Activated CD8-positive, alpha-beta memory T cell treated with anti-CD3 and anti-CD28 coated beads for 4 hours (primary cell): ENCODE measurements at places on chromosomes 5 and 9.

DNA sequence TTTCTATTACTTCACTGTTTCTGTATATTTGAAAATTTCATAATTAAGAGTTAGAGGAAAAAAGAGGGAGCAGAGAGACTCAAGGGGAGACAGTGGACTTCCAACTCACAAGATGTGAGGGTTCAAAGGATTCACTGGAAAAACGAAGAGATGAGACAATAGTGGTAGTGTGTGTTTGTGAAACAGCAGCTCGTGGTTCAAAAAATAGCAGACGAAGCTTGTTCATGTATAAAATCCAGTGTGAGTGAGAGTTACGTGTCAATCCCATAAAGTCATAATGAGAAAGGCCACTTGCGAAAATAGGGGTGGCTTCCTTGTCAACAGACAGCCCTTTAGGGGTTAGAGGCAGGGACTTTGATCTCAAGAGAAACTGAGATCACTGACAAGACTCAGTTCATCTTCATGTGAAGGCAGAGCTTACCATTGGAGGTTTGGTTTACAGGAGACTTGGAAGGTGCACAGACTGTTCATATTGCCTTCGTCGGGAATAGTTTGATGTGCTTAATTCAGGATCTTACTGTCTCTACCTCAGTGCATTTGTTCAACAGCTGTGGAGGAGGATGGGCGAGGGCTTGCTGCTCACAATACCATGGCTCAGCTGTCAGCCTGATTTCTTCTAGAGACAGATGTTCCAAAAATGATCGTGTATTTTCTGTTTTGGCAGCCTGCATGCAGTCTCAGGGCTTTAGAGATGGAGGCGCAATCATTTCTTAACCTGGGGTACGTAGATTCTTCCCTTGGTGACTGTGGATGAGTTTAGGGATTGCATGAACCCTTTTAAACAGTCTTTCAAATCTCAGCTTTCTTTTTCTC, 105.7 kb upstream of the KLF9 start:
- no peak for DNase-seq

GRCh38 chr5:59517926-59518585, 375.5 kb downstream of the PDE4D start:
- no peak for DNase-seq

DNA sequence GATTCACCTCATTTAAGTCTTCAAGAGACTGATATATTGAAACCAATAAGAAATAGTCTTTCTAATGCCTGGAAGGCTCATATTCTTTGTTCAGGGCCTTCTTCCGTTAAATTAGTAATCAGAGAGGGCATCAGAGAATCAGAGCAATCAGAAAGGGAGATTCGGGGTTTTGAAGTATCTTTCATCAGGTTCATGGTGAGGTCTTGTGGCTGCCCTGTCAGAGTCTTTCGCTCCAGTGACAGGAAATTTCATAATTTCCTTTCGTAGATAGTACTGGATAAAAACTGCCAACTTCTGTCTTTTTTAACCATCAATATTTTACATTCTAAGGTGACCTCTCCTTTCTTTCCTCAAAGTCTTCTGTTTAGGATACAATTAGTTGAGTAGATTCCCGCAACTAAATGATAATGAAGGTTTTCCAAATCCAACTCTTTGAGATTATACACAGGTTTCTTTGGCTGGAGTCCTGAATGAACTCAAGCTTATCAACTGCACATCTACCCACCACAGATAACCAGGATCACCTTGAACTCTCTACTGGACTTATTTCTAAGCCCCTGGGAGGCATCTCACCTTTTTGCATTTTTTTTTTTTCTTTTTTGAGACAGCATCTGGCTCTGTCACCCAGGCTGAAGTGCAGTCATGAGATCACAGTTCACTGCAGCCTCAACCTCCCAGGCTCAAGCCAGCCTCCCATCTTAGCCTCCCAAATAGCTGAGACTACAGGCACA, 5.5 kb downstream of the IL31RA start:
- DNase-seq: no peak

- DNase-seq: no peak
These were observed 463.5 kb upstream of the RGMB start for GRCh38 chr5:98309785-98310598.

- DNase-seq: no peak
These were observed 388.2 kb downstream of the PRR16 start for GRCh38 chr5:120852222-120852860.

DNA sequence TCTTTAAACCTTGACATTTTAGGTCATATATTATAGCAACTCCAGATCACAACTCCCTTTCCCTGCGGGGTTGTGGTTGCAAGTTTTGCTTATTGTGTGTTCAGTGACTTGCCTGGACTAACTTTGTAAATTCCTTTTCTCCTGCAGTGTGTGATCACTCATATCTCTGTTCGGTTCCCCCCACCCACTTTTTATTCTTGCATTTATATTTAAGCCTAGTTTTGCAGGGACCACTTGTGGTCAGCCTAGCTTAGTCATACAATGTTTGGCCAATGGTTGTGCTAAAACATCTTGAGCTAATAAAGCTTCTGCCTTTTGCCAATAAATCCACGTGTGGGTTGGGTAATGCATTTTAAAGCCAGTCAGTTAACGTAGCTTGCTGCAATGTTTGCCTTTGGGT, 146.5 kb upstream of the IRX4 start:
- no peak for DNase-seq

DNA sequence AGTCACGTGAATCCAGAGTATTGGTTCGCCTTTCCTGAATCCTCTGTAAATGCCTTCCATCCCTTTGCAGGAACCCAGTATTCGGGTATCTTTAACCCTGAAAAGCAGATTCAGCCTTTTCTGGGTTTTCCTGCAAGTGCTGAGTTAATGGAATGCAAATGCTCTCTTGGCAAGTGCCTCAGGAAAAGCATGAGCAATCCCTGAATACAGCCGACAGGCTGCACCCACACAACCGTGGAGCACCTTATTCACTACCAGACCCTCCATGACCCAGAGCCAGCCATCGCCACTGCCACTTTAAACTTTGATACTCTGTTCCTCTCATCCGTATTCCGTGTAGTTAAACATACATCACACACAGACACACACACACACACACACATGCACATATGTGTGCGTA, 54.4 kb downstream of the ZNF622 start:
- DNase-seq: no peak

- no peak for DNase-seq
These were observed 116.7 kb upstream of the SLIT3 start for GRCh38 chr5:169417676-169418075.

GRCh38 chr9:126614088-126614454, 343 bp downstream of the LMX1B start:
- no peak for DNase-seq

GRCh38 chr5:88854769-88855168, 28.2 kb downstream of the MEF2C start:
- no peak for DNase-seq

GRCh38 chr9:974031-974995, 2.1 kb upstream of the DMRT3 start:
- no peak for DNase-seq

DNA sequence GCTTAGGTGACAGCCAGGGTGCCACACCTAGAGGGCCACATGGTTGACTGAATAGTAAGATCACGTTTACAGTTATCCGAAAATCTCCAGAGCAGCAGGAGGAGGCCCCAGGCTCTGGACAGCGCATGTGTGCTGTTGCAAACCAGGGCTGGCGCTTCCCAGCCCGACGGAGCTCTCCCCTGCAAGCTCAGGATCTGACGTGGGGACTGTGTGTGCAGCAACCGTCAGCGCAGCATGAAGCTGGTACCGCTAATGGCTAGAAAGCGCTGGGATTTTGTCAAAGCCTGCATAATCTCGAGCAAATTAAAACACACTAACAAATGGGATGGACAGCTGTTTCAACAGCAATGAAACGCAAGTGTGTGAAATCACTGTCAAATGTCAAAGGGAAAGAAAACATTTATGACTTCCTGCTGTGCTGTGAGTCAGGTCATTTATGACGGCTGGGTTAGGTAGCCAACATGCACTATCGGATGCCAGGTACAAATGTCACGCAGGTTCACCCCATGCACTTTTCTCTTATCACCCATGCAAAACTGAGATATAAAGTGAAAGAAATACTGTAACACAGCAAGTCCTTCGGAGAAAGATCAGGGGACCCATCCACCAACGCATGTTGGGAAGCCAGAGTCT, 7.5 kb downstream of the SURF4 start:
- no peak for DNase-seq

- no peak for DNase-seq
These were observed 83.6 kb upstream of the PCSK1 start for GRCh38 chr5:96516631-96517071.

GRCh38 chr9:77283991-77284390, 106.7 kb downstream of the VPS13A start:
- DNase-seq: no peak

DNA sequence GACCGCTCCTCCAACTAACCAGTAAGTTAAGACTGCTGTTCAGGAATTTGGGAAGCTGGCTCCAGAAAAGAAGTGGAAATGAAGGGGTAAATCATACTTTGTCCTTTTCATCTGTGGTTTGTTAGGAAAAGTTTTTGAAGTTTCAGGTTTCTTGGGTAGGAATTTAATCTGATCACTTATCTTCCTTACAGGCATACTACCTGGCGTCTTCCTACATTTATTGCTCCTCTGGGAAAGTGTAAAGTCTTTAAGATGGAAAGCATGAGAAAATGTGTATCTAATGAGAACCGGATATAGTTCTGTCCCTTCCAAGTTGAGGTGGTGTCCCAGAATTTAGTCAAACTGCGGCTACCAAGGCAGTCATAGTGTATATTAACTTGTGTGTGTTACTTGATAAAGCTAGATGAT, 1.3 kb downstream of the RASA1 start:
- no peak for DNase-seq

- no peak for DNase-seq
These were observed 172.8 kb upstream of the RASA1 start for GRCh38 chr5:87094833-87095232.

DNA sequence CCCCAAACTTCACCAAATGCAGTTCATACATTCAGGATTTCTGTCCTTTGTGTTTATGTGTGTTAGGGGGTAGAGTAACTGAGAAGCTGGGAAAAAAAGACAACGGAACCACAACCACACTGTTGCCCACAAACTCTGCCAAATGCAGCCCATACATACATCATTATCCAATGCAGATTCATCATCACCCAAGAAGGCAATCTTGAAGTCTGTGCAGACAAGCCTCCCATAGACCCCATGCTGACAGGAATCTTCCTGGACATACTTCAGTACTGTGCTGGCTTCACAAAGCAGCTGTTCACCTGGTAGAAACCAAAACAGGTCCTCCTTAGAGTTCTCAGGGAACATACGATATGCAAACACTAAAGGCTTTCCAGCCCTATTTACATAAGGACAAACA, 38.9 kb downstream of the MTMR12 start:
- no peak for DNase-seq

- DNase-seq: no peak
These were observed 26.5 kb upstream of the PCSK1 start for GRCh38 chr5:96459313-96460121.

DNA sequence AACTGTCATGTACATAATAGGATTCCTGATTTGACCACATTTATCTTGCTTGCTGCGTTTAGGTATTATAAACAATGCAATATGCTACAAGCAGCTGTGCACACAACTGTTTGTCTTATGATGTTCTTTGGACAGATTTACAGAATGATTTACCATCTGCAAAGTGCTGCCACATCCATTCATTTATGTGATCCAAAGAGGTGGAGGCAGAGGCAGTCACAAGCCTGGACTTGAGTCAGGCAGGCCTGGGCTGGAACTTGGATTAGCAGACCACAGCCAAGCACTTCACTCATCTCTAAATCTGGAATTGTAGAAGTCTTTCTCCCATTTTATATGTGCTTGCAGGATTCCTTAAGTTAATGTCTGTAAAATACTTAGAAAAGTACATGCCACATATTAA, 149.0 kb downstream of the INSYN2B start:
- DNase-seq: no peak

DNA sequence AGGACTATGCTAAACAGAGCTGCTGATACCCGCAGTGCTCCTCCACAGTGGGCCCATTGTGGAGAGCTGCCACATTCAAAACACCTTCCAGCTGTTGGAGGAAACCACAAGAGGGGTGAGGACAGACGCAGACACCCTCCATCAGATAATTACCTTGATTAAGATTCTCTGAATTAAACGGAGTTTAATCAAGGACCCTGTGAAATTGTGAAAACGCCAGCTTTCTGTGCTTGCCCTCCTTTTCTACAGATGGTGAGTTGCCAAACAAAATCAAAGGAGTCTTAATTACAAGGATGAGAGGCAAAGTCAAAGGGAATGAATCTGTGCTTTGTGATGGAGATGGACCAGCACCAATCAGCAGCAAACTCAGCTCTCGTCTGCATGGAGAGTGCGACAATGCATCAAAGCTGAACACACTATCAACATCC, 596.1 kb downstream of the ELAVL2 start:
- no peak for DNase-seq

GRCh38 chr5:95304711-95305110, 19.8 kb upstream of the MCTP1 start:
- DNase-seq: no peak

- DNase-seq: no peak
These were observed 16.9 kb downstream of the CLTA start for GRCh38 chr9:36207546-36208012.

GRCh38 chr5:95068289-95068910, 216.5 kb downstream of the MCTP1 start:
- DNase-seq: no peak

GRCh38 chr9:68797116-68797515, 92.1 kb downstream of the PIP5K1B start:
- DNase-seq: no peak

DNA sequence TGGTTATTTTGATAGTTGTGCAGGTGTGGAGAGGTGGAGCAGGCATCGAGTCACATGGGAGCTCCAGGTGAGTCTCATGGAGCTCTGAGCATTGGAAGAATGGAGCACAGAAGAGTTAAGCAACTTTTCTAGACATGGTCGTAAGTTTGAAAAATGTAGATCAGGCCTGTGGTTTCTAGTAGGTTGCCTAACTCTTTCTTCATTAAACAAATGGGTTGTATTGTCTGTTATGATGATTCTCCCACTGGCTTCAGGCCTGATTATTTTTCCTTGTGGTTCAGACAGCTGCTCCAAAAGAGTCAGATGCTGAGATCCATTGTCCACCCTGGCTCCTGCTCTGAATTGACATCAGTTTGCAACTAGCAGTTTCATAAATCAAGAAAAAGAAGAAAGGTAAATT, 80.3 kb upstream of the RPS23 start:
- no peak for DNase-seq

DNA sequence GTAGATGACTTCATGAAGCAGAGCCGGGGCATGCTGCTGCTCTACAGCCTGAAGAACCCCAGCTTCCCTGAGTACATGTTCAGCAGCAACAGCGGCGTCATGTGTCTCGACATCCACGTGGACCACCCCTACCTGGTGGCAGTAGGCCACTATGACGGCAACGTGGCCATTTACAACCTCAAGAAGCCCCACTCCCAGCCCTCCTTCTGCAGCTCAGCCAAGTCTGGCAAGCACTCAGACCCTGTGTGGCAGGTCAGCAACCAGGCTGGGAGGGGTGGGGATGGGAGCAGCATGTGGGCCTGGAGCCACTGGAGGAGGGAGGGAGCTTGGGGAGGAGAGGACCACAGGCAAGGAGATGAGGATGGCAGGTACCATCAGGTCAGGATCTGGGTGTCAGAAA, 16.2 kb downstream of the ENHO start:
- no peak for DNase-seq
